ENCODE measurements at places on chromosomes 1 and 21.

- no peak for DNase-seq
Observed at GRCh38 chr1:91741906-91742305, 144.0 kb downstream of the TGFBR3 start.

- no peak for DNase-seq
Observed at GRCh38 chr1:10380594-10381275, 18.1 kb upstream of the PGD start.

GRCh38 chr1:176752505-176752904 is 289.5 kb downstream of the PAPPA2 start:
- DNase-seq: no peak

DNA sequence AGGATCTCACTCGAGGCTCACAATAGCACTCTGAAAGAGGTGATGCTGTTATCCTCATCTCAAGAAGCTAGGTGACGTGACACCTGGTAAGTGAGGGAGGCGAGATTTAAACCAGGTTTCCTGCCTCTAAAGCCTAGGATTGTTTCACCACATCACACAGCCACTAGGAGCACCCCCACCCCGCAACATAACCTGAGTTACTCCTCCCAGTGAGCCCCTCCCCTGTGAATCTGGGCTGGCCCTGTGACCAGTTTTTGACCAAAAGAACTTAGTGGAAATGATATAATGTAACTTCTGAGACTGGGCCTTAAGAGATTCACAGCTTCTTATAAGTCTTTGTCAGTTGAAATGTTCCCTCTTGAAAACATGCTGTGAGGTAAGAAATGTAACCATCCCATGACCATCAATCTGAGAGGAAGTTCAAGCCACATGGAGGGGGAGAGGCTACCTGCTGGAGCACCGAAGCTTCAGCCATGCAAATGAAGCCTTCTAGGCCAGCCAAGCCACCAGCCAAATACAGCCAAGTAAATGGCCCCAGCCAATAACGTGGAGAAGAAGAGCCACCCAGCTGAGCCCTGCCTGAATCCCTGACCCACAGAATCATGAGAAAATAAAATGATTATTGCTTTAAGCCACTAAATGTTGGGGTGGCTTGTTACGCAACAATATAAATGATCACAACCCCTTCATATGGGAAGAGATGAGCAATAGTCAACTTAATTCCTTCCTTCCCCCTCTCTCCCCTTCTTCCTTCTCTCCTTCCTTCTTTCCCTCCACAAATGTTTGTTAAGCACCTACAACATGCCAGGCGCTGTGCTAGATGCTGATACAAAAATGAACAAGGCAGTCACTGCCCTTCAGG is 61.0 kb upstream of the FAM20B start:
- no peak for DNase-seq

DNA sequence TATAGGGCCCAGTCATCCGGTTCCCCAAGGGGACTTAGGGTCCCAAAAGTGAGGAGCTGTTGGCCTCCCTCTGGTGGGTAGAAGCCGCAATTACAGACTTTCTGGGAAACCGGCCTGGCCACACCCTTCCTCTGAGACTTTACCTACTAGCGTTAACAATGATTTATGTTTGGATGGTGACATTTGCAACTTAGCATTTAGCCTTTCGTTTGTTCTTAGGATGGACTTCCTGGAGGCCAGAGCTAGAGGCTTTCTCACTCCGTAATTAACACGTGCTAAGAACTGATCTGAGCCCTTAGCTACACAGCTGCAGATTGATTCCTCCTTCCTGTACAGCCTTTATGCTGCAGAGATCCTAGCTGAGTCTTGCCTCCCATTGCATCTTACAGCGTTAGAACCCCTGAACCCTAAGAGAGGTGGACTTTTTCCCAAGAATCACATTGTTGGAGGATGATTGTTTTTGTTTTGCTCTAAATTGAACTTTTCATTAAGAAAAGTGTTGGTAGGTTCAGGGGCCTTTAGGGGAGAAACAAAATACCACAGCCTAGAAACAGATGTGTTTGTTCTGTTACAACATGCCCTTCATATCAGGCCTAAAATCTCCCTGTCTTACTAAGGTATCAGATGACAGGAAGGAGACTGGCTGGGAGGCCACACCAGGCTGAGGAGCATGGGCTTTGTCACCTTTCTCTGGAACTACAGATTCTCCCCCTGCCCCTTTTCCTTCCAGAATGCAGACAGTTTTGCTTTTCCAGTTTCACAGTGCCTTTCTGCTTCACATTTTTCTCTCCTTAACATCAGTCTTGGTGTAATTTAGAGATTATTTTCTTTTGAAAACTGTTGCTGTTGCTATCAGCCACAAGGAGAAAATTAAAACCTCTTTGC is 1.9 kb downstream of the S100A11 start:
- peak; percentile 50 for DNase-seq

DNA sequence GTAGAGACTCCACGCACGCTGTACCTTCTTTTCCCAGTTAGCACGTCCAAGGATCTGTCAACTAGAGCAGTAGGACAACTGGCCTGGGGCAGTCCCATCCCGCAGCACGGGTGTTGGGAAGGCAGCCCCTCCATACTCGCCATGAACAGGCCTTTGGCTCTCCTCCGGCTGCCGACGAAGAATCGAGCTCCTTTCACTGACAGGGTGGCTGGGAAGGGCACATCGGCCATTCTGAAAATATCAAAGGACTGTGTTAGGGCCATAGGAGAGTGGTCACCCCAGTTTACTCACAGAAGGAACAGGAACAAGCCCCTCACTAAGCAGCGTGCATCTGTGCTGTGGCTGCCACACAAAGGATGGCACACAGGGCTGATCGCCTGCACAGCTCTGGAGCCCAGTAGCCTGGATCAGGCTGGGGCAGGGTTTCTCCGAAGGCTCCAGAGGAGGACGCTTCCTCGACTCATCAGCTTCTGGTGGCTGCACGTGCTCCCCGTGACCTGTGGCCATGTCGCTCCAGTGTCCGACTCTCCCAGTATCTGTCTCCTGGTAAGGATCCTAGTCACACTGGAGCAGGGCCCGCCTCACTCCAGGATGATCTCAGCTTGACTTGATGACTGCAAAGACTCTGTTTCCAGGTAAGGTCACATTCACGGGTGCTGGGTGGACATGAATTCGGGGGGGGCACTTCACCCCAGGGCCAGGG is 8.9 kb downstream of the KRTAP10-1 start:
- no peak for DNase-seq

- no peak for DNase-seq
Observed at GRCh38 chr21:33541105-33541711, 709 bp downstream of the GART start.

DNA sequence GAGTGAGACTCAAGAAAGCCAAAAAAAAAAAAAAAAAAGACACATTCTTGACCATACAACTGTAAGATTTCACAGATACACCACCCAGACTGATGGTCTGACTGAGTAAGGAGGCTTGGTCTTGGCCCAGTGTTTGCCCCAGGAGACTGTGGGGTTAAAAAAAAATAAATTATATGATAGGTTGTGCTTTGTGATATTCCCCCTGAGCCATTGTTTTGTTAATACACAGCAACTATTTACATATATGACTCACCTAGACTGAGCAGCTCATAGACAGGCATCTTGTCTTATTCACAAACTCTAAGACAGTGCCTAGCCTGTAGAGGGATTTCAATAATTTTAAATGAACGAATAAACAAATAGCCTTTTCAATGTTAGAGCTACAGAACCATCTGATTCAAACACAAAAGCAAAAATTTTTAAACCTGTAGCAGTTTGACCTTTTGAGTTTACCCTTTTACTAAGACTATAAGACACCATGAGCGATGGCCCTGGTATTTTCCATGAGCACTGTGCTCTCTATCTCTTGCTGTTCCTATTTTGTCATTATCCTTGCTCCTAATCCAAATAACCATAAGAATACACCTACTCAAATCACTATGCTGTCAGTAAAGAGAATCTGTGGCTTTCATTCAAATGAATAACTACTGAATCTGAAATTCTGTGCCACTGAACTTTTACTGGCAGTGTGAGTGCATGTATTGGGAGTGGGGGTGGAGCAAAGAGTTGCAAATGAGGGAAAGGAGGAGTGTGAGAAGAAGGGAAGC is 199.4 kb upstream of the PTBP2 start:
- DNase-seq: no peak

GRCh38 chr1:47682198-47682597 is 244.4 kb downstream of the FOXD2 start:
- no peak for DNase-seq

GRCh38 chr1:233144434-233144833 is 151.1 kb downstream of the PCNX2 start:
- DNase-seq: no peak

DNA sequence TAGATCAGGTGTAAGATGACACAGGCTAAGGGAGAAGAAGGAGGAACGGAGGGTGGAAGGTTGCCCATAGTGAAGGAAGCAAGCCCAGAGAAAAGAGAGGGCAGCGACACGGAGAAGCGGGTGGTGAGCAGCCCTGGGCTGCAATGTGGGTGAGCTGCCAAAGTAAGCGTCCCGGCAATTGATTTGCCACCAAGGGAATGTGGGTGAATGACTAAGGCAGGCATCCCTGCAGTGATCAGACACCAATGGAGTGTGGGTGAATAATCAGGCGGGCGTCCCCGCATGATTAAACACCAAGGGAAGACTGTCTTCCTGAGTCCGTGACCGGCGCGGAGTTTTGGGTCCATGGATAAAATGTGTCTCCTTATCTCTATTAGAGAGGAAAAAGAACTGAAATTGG is 79.6 kb downstream of the UCHL5 start:
- DNase-seq: no peak

DNA sequence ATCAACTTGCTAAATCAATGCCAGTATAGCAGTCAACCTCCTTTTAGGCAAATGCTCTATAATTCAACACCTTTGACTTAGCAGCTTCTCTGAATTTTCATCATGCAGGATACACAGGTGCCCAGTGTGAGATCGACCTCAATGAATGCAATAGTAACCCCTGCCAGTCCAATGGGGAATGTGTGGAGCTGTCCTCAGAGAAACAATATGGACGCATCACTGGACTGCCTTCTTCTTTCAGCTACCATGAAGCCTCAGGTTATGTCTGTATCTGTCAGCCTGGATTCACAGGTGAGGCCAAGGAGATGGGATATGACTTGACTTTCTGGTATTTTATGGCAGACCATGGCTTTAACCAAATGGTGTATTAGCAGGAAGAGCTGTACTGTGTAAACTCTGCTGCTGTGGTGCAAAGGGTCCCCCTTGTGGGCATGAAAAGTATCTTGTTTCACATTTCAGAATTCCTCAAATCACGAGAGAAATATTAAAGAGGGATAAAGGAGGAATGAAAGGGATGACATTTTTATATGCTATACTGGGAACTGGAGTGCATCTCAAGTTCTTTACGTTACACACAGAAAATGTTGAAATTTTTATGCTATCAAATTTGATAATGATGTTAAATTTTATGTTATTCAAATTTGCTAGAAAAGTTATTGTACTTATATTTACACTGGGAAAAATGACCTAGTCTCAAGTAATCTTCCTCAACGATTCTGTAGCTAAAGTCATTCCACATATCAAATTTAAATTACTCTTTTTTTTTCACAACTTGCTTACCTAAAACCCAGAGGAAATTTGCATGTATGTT is 88.9 kb downstream of the CRB1 start:
- DNase-seq: no peak

- peak; percentile 15 for DNase-seq
Observed at GRCh38 chr1:11740258-11741192, 4.6 kb downstream of the AGTRAP start.

GRCh38 chr1:160910170-160910750 is 25.3 kb upstream of the ITLN1 start:
- DNase-seq: no peak

DNA sequence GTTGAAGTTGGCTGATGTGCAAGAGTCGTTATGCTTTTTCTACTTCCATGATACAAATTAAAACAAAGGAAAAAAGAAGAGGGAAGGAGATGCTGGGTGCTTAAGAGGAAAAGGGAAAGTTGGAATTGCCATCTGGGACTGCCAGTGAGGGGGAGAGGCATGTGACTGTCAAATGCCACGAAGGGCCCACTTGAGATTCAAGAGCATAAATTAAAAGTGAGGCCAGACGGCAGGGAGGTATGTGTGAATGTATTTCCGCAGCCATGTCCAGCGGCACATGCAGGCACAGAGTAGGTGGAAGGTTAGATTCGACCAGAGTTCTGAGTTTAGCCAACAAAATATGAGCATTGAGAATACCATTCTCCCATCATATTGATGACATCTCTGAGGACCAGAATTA is 32.0 kb downstream of the NFASC start:
- no peak for DNase-seq

DNA sequence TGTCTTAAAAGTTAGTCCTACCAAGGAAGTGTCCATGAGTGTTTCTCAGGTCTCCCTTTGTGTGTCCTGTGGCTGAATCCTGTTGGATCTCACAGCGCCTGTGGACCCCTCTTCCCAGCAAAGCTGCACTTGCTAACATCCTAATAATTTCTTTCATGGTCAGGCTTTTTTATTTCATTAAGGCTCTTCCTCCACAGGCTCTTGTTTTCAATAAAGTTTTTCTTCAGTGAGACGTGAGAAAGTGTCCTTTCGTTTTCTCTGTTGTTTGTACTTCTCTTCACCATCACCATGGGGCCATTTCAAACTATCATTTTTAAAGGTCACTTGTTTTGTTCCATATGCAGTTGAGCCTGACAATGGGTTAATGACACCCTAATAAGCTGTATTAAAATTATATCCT is 231.5 kb downstream of the LMO4 start:
- no peak for DNase-seq

- DNase-seq: no peak
Observed at GRCh38 chr1:225412803-225413351, 15.0 kb downstream of the LBR start.

DNA sequence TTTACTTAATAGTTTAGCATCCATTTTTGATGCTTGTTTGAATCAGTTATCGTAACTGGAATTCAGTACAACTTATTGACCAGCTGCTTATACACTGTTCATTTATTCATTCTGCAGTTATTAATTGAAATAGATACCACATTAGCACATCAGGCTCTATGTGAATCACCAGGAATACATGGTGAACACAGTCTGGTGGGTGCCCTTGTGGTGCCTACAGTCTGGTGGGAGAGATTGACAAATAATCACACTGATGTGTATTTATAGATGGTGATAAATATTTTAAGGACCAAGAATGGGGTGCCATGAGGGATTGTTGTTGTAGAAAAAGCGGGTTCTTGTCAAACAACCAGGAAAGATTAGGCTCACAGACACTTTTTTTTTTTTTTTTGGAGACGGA is 87.6 kb downstream of the ZFYVE9 start:
- no peak for DNase-seq

GRCh38 chr1:229141689-229142377 is 129.1 kb upstream of the RAB4A start:
- no peak for DNase-seq

GRCh38 chr1:235644693-235645305 is 4.8 kb downstream of the GNG4 start:
- no peak for DNase-seq

GRCh38 chr1:15382601-15383518 is 26.8 kb upstream of the EFHD2 start:
- DNase-seq: no peak

GRCh38 chr1:30418939-30419720 is 304.3 kb downstream of the MATN1 start:
- DNase-seq: no peak

GRCh38 chr1:207822602-207823451 is 71.0 kb downstream of the CD46 start:
- DNase-seq: peak; percentile 54
